Cardiac ventricle fibroblast (primary cell): ENCODE measurements at places on chromosomes 6 and 20. TPM values are rescaled to one million over a fixed set of nuclear protein-coding genes. Genes with fewer than 3 reads are reported as not detected.

RPL7L1 gene
- 77.8 and 97.9 TPM in 2 replicates for total RNA-seq

CGAS gene
- 2.3 and 2.4 TPM in 2 replicates for total RNA-seq

CST4 gene
- total RNA-seq = not detected in 2 replicates

HUS1B gene
- total RNA-seq = not detected in 2 replicates

SNAP25 gene
- 0.31 and 0.49 TPM in 2 replicates for total RNA-seq

SOX12 gene
- 15.2 and 16.2 TPM in 2 replicates for total RNA-seq

TBX18 gene
- 21.2 and 23.6 TPM in 2 replicates for total RNA-seq

CST7 gene
- not detected in 2 replicates for total RNA-seq

TMEM244 gene
- total RNA-seq = not detected in 2 replicates

SLA2 gene
- not detected in 2 replicates for total RNA-seq

SGK2 gene
- total RNA-seq = 0.69 and 0.93 TPM in 2 replicates

TRIM15 gene
- not detected in 2 replicates for total RNA-seq

C6orf141 gene
- total RNA-seq = 2.2 TPM in 1 of 2 replicates, not detected in the other

SPDEF gene
- not detected in 2 replicates for total RNA-seq

LPA gene
- total RNA-seq = not detected in 2 replicates

CTNNBL1 gene
- total RNA-seq = 17.3 and 21.7 TPM in 2 replicates

PARD6B gene
- 0.06 and 0.10 TPM in 2 replicates for total RNA-seq

AAR2 gene
- total RNA-seq = 28.4 and 29.3 TPM in 2 replicates

LGSN gene
- total RNA-seq = not detected in 2 replicates

TFAP2A gene
- 0.56 TPM in 1 of 2 replicates, not detected in the other for total RNA-seq

HNF4A gene
- total RNA-seq = not detected in 2 replicates

HLA-G gene
- total RNA-seq = not detected in 2 replicates

REV3L gene
- 39.3 and 48.5 TPM in 2 replicates for total RNA-seq

SRMS gene
- total RNA-seq = not detected in 2 replicates

LY6G6F gene
- not detected in 2 replicates for total RNA-seq

SYTL3 gene
- total RNA-seq = 0.15 and 0.37 TPM in 2 replicates

BCL2L1 gene
- 61.6 and 72.2 TPM in 2 replicates for total RNA-seq

GMPR gene
- 1.8 and 4.4 TPM in 2 replicates for total RNA-seq

HINT3 gene
- 5.6 and 8.0 TPM in 2 replicates for total RNA-seq

SIRPB2 gene
- total RNA-seq = not detected in 2 replicates

PBOV1 gene
- total RNA-seq = not detected in 2 replicates

SLC22A3 gene
- total RNA-seq = 4.5 and 6.3 TPM in 2 replicates

BEND6 gene
- 9.9 and 11.2 TPM in 2 replicates for total RNA-seq

SYCP2 gene
- 0.12 and 0.20 TPM in 2 replicates for total RNA-seq

CST3 gene
- total RNA-seq = 3,122 and 3,177 TPM in 2 replicates

ECT2L gene
- 0.06 and 0.20 TPM in 2 replicates for total RNA-seq

ENPP5 gene
- 0.39 and 1.3 TPM in 2 replicates for total RNA-seq

TRIM40 gene
- not detected in 2 replicates for total RNA-seq

GRM1 gene
- total RNA-seq = not detected in 2 replicates

RIMS4 gene
- total RNA-seq = 0.24 and 1.2 TPM in 2 replicates

GSTA2 gene
- not detected in 2 replicates for total RNA-seq

SLC26A8 gene
- 0.06 TPM in 1 of 2 replicates, not detected in the other for total RNA-seq

DUSP15 gene
- total RNA-seq = 0.34 TPM in 1 of 2 replicates, not detected in the other

TSBP1 gene
- total RNA-seq = not detected in 2 replicates

RAB44 gene
- not detected in 2 replicates for total RNA-seq

NOX3 gene
- total RNA-seq = not detected in 2 replicates

CAP2 gene
- 0.49 and 1.2 TPM in 2 replicates for total RNA-seq

ASXL1 gene
- total RNA-seq = 25.0 and 29.6 TPM in 2 replicates

HLA-DRA gene
- 0.29 TPM in 1 of 2 replicates, not detected in the other for total RNA-seq

TMEM63B gene
- 13.0 and 23.9 TPM in 2 replicates for total RNA-seq

TREM2 gene
- not detected in 2 replicates for total RNA-seq

SMOC2 gene
- 1.5 and 2.9 TPM in 2 replicates for total RNA-seq

RNF182 gene
- 0.05 and 0.12 TPM in 2 replicates for total RNA-seq
